ENCODE measurements at places on chromosomes 16 and 17.

DNA sequence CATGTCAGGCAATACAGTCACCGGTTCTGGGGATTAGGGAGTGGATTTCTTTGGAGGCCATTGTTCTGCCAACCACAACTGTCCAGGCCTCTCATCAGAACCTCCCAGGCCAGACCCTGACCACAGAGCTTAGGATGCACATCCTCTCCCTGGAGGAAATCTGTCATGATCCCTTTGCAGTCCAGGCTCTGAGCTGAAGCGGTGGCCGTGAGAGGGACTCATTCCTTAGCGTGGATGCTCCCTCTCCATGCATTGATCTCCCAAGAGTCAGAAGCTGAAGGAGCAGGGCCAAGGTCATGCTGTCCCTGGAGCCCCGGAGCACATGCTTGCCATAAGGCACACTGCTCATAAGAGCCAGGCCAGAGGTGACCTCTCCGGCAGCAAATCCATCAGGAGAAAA, 181.4 kb downstream of the COPRS start:
- no peak for DNase-seq

GRCh38 chr16:50804290-50804907, 62.5 kb downstream of the CYLD start:
- DNase-seq = no peak

DNA sequence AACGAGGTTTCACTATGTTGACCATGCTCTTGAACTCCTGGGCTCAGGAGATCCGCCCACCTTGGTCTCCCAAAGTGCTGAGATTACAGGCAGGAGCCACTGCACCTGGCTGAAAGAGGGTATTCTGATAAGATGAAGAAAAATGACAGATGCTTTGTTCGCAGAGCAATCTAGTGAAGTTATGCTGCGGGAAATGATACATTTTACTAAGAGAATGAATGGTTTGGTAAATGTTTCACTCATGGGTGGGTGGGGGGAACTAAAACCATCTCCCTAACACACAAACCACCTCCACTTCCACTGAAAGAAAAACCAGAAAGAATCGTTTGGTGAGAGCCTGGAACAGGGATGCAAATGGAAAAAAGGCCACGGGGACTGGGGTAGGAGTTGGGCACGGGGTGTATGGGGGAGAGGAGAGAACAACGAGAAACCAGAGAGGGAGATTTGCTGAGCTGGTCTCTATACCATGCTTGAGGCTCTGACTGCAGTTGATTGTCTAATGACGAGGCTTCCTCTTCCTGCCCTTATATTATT, 19.0 kb upstream of the XYLT2 start:
- DNase-seq = no peak

- DNase-seq = no peak
These were observed 10.6 kb downstream of the ATP6V0D1 start for GRCh38 chr16:67470359-67470758.

GRCh38 chr17:17751489-17752088, 70.3 kb downstream of the RAI1 start:
- no peak for DNase-seq

DNA sequence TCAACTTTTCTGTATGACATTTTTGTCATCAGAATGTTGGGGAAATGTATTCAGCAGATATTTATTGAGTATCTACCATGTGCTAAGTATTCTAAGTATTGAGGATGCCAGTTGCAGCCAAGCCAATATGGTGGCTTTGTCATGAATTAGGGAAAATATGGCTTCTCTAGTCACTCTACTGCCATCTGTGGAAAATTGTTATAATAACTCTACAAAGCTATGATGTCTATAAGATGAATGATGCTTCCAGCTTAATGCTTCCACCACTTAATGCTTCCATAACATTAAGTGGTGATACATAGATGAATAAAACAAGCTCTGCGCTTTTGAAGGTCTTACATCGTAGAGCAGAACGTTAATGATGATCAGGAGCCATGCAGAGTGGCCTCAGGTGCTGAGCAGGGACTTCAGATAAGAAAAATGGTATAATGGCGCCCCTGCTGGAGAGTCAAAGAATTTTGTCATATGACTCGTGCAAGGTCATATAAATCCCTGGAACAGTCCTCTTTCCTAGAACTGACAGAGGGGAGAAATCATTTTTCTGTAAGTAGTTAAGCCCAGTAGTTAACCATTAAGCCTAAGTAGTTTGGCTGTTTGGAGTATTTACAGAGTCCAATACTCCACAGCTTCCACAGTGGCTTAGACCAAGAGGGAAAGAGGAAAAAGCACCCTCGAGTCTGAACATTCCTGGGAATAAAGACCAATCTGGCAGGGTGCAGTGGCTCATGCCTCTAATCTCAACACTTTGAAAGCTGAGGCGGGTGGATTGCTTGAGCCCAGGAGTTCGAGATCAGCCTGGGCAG, 2.7 kb upstream of the TMIGD1 start:
- DNase-seq = peak; percentile 91

GRCh38 chr17:12310811-12311210, 290.1 kb downstream of the MAP2K4 start:
- no peak for DNase-seq

Measured in AML-193 (cell line).